GDM1 (cell line): ENCODE measurements at places on chromosomes 12 and 14.

- no peak for DNase-seq
These were observed 719.2 kb downstream of the MED13L start for GRCh38 chr12:115558281-115558680.

GRCh38 chr12:76685246-76685678 is 78.7 kb upstream of the ZDHHC17 start:
- no peak for DNase-seq

DNA sequence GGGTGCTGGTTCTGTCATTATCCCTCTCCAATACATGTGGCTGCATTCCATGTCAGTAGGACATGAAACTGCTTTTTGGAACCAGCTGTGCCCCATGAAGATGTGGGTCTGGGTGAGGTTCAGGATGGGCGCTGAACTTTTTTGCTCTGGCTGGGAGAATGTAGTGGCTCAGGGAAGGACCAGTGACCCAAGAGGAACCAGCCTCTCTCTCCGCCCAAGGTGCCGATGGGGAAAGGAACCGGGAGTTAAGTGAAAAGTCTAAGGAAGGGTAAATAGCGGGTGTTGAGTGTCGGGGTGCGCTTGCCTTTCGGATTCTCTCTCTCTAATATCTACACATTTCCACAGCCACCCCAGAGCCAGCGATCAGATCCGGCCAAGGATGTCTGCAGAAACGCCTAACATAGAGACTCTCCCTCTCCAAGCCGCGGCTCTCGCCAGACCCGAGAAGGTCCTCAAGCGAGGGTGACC is 7.8 kb downstream of the ARHGEF25 start:
- DNase-seq = no peak

- no peak for DNase-seq
These were observed 93.8 kb downstream of the PTPRB start for GRCh38 chr12:70543444-70543843.

GRCh38 chr12:81078469-81079196 is 754 bp downstream of the ACSS3 start:
- no peak for DNase-seq

DNA sequence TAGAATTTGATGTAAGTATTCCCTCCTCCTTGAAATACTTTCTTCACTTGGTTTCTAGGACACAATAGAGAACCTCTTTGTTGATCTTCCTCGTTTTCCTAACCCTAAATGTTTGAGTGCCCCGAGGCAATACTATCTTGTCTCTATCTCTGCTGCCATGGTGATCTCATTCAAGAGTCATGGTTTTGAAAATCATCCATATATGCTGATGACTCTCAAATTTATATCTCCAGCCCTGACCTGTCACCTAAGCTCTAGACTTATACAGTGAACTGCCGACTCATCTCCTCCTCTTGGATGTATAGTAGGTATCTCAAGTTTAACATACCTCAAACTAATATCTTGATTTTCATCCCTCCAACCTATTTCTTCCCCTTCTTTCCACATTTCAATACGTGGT is 71.4 kb downstream of the RIC8B start:
- DNase-seq = no peak

- DNase-seq = no peak
These were observed 19.0 kb upstream of the DRAM1 start for GRCh38 chr12:101858361-101858760.

DNA sequence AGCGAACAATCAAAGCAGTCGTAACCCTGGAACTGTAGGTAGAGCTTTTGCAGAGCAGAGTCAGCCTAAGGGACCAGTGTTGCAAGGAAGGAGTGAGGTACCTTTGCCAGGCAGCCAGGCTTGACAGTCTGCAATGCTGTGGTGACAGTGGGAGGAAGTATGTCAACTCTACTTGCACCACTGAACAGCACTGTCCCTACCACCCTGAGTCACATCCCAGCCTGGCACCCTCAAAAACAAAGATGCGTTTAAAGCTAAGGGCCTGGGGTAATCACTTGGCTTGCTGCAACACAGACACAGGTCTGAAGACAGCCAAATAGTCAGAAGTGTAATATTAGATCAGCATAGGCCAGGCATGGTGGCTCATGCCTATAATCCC is 141.9 kb downstream of the DPF3 start:
- DNase-seq = no peak

GRCh38 chr14:101118233-101118632 is 214.7 kb upstream of the RTL1 start:
- DNase-seq = no peak

- DNase-seq = no peak
These were observed 25.3 kb upstream of the TCL1B start for GRCh38 chr14:95660651-95661515.

DNA sequence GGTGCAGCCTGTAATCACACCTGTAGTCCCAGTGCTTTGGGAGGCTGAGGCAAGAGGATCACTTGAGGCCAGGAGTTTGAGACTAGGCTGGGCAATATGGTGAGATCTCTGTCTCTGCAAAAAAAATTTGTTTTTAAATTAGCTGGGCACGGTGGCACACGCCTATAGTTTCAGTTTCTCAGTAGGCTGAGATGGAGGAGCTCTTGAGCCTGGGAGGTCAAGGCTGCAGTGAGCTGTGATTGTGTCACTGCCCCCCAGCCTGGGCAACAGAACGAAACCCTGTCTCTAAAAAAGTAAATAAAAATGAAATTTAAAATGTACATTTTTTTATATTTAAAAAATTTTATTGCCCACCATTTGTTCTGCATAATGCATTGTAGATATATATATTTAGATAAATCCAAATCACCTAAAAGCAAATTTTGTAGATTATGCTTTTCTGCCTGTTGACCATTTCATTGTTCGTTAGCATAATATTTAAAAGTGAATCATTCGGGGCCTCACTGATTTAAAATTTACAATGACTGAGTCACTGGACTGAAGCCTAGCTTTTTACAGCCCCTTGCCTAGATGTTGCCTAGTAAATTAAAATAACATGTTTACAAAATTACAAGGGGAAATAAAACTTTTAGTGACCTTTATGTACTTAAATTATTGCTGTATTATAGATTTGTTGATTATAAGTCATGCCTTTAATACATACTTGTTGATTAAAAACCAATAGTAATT is 87.9 kb downstream of the USP15 start:
- DNase-seq = no peak

GRCh38 chr12:79857675-79858074 is 77.2 kb downstream of the PPP1R12A start:
- DNase-seq = no peak
